Hepatocyte (in vitro differentiated cells): ENCODE measurements at places on chromosomes 6 and 20. TPM values are rescaled to one million over a fixed set of nuclear protein-coding genes. Genes with fewer than 3 reads are reported as not detected.

GRCh38 chr6:165606740-165607008 lies 56.4 kb downstream of the PDE10A start:
- DNase-seq = no peak

DNA sequence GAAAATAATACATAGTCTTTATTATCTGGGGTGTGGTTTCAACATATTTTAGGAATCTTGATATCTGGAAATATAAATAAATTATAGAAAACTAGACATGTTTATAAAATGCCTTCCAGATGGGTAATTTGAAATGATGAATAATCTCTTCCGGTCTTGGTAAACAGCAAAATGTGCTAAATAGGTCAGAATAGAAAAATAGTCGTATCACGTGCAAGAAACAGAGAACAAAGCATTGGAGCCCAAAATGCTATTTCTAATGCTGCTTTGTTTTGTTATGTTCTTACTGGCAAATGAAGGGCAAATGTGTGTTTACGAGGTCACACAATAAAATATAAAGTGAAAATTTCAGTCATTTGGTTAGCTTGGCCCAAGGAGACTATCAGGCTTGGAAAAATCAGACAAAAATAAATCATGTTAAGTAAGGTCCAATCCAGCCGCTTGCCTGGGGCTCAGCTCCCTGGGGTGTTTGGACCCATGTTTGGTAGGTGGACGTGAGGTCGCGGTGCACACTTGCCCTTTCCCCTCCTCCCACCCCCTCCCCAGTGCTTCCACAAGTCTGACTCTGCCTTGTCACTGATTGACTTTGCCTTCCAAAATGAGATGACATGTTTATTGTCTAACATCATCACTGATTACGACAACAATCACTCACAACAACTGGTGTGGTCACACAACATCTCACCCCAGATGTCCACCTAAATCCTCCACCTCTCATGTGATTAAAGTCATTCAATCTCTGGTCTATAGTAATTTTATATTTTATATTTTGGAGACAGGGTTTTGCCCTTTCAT lies 56.0 kb downstream of the RIN2 start:
- no peak for DNase-seq

GRCh38 chr20:3420211-3420707 lies 12.8 kb upstream of the DNAAF9 start:
- no peak for DNase-seq

GRCh38 chr20:2455771-2456497 lies 14.7 kb downstream of the SNRPB start:
- no peak for DNase-seq

- no peak for DNase-seq
Observed at GRCh38 chr20:21508230-21509078, 5.4 kb downstream of the NKX2-2 start.

DNA sequence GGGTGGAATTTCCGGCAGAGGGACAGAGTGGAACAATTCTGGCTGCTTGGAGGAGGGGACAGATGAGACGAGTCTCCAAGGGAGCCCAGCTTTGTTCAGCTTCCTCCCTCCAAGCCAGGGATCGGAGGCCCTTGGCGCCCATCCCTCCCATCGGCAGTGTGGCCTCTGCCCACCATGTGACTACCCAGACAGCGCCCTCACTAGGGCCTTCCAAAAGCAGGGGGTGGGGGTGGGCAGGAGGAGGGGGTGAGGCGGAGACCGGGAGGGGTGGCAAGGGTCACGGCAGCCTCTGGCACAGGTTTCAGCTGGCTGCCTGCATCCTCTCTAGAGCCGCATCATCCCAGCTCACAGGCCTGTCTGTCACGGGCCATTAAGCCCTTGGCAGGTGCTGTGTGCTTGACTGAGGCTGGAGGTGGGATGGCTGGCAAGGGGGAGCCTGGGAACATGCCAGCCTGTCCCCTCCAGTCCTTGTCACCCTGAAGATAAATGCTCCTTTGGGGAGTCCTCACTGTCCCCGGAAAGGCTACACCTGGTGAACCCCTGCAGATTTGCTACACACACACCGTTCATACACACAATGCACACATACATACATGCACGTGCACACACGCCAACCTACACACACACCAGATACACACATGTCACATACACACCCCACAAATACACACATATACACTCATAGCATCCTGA lies 6.2 kb upstream of the FGD2 start:
- DNase-seq = no peak

Gene NR2E1
- polyA plus RNA-seq = not detected in 2 replicates

DNA sequence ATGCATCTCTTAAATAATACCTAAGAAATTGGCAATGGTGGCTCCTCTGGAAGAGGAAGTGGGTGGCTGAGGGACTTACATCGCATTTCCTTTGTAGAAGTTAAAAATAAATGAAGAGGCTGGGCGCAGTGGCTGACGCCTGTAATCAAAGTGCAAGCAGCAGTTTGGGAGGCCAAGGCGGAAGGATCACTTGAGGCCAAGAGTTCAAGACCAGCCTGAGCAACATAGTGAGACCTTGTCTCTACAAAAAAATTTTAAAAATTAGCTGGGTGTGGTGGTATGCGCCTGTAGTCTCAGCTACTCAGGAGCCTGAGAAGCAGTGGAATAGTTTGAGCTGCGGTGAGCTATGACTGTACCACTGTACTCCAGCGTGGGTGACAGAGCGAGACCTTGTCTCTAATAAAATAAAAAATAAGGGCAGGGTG lies 12.2 kb upstream of the NCOA3 start:
- no peak for DNase-seq

- DNase-seq = no peak
Observed at GRCh38 chr20:59723108-59723500, 118.8 kb downstream of the PHACTR3 start.

GRCh38 chr6:122048570-122048969 lies 350.9 kb upstream of the HSF2 start:
- no peak for DNase-seq

Gene DEFB124
- not detected in 2 replicates for polyA plus RNA-seq
